H7 (cell line): ENCODE measurements at places on chromosomes 2 and 18. TPM values are rescaled to one million over a fixed set of nuclear protein-coding genes. Genes with fewer than 3 reads are reported as not detected.

GRCh38 chr2:240153418-240153817 lies 13.0 kb upstream of the OTOS start:
- DNase-seq = no peak

The DLGAP1 gene
- total RNA-seq = 10.1 and 21.7 TPM in 2 replicates

GRCh38 chr18:73296686-73297085 lies 428.9 kb upstream of the NETO1 start:
- DNase-seq = no peak

DNA sequence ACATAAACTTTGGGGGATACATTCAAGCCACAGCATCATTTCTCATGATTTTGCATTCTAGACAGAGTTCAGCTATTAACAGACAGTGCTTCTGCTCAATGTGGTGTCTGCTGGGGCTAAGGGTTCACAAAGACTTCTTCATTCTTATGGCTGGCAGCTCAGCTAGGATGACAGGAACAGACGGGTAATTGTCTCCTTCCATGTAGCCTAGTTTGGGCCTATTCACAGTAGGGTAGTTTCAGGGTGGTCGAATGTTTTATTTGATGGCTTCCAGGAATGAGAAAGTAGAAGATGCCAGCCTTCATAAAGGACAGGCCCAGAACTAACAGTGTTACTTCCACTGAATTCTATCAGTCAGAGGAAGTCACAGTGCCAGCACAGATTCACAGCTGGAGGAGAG lies 26.0 kb upstream of the BCL2L11 start:
- DNase-seq = no peak

GRCh38 chr18:255171-255570 lies 12.7 kb downstream of the THOC1 start:
- no peak for DNase-seq

DNA sequence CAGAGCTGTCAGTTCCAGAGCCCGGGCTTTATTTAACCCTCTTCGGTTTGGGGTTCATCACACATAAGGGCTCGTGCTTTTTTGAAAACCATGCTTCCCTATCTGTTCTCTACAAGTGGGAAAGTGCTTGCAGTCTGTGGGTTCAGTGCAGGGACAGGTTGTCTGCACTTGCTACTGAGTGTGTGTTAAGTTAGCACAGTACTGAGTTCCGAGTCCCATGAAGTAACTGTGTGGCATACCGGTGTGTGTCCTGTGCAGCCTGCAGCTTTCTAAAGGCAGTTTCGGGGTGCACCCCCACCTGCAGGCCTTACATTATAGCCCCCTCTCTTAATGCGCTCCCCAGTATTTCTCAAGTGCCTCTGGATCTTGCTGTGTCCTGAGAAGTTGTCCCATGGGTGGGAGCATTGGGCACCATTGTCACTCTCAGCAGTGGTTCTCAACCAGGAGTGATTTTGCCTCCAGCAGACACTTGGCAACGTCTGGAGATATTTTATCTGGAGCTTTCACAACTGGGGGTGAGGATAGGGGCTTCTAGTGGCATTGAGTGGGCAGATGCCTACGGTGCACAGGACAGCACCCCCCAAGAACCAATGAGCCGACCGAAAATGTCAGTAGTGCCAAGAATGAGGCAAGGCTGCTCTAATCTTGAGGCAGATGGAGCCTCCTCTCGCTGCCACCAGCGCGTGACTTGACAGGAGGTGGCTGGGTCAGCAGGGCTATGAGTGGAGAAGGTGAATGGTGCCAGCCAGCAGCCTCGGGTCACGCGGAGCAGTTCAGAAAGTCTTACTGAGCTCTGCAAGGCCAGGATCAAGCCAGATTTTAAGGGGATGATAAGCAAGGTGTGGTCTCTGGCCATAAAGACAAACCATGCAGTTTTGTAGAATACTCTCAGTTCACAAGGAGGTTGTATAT lies 152.2 kb downstream of the SMAD7 start:
- no peak for DNase-seq

DNA sequence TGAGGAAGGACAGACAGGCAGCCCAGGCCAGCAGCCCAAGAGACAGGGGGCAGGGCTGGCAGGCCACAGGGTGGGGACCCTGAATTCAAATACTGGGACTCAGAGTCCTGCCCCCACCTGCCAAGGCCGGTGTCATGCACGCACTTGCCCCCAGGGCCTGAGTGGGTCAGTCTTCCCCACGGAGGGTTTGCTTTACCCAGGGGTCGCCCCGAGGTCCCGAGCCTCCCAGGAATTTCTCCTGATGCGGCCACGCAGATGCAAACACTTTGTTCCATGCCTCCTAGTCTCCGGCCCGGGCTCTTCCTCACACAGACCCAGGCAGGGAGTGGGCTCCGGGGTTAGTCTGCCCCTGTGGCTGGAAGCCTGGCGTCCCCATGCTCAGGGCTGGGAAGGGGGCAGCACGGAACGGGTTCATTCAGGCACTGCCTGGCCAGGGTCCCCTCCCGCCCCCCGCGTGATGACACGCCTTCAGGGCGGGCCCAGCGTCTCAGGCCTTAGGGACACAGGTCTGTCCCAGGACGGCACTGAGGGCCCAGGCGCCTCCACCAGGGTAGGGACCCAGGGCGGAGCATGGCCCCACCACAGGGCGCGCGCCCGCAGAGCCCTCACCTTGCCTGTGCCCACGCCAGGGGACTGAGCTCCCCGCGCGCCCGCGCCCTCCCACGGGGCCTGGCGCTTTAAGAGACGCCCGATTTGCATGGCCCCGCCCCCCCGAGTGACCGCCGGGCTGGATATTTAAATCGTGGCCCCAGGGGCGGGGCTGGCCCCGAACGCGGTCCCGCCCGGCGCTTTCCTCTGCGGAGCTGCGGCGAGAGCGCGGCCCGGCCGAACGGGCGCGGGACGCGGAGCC lies at the start of gene SNED1:
SNED1 (plus strand) TSS at position 763 of the 850 bp plus-strand sequence. CDS start 220 bp downstream, outside the sequence.
- DNase-seq = peak; percentile 98

The SCN7A gene
- total RNA-seq = 0.07 TPM in 1 of 2 replicates, not detected in the other

- DNase-seq = no peak
Measured at GRCh38 chr2:11011359-11011758, 99.6 kb downstream of the KCNF1 start.

- no peak for DNase-seq
Measured at GRCh38 chr2:118689456-118689855, 158.0 kb downstream of the EN1 start.

DNA sequence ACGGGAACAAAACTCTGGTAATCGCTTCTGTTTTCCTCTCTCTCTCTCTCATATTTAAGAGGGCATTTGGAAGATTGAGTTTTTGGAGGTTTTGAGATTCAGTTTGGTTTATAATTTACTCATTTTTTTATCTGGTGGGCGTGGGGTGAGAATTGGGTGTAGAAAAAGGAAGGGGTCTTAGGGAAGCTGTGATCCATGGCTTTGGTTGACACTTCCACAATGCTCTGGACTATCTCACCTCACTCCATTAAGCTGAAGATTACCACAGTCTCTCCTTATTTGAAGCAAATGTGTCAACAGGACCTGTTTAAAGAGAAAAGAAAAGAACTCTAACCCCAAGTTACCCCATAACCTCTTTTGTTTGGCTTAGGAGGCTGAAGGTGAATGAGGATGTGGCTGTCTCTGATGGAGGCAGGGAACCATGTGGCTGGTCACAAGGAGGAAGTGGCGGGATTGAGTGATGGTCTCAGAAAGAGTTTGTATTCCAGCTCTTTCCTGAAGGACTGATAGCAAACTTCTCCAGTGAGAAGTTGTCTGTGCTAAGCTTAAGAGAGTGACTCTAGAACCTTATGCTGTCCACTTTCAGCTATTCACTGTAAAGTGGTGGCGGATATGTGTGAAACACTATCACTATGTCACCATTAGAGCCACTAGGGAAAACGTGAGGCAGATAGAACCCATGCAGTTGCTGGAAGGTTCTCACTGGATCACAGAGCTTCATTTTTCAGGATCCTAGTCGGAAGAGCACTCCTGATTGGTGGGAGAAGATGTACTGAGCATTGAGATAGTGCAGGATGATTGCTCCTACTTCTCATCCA lies 934 bp downstream of the ZNF804A start:
- DNase-seq = peak; percentile 15

The ARHGEF4 gene
- total RNA-seq = 15.3 and 15.6 TPM in 2 replicates

The CXCR1 gene
- total RNA-seq = not detected in 2 replicates

DNA sequence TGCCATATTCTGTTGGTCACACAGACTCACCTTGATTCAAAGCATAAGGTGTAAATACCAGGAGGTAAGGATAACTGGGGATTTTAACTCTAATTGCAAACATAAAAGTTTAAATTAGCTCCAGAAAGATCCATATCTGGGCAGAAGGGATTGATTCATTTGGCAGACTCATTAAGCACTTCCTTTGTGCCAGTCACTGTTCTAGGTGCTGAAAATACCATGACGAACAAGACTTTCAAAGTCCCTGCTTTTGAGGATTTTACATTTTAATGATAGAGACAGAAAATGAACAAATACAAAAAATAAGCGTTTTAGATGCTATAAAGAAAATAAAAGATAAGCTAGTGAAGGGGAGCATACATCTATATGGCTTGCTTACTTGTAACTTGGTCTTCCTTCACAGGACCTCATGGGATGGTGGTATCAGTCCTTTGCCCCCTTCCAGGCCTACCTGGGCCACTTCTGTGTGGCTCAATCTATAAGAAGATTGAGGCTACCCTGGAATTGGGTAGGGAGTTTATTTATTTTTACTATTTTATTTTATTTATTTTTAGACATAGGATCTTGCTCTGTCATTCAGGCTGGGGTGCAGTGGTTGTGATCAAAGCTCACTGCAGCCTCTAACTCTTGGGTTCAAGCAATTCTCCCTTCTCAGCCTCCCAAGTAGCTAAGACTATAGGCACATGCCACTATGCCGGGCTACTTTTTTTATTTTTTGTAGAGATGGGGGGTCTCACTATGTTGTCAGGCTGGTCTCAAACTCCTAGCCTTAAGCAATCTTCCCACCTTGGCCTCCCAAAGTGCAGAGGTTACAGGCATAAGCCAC lies 212.8 kb downstream of the MYCN start:
- no peak for DNase-seq
